ENCODE measurements at places on chromosomes 12 and 14. TPM values are rescaled to one million over a fixed set of nuclear protein-coding genes. Genes with fewer than 3 reads are reported as not detected.

CCDC197 gene
- not detected for total RNA-seq

GRCh38 chr14:53391156-53391555 lies 238.0 kb upstream of the DDHD1 start:
- DNase-seq, result no peak

DNA sequence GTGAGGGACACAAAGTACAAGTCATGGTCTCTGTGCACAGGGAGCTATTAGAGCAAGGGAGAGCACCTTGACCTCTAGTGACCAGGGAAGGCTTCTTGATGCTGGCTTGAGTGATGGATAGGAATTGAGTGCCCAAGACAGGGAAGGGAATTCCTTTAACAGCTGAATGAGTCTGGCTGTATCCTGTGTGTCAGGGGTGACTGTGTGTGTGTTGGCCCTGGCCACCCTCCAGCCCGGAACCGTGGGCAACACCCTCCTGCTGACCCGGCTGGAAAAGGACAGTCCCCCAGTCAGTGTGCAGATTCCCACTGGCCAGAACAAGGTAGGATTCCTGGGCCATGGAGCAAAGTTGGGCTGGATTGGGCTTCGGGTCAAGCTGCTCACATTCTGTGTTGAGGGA lies 5.5 kb upstream of the PFDN5 start:
- DNase-seq, result no peak

GRCh38 chr12:64466178-64466577 lies 14.3 kb downstream of the TBK1 start:
- no peak for DNase-seq

- no peak for DNase-seq
These were observed 245.8 kb upstream of the RMST start for GRCh38 chr12:97216848-97217247.

GRCh38 chr14:69814397-69814796 lies 17.4 kb upstream of the SLC10A1 start:
- DNase-seq, result no peak

GRCh38 chr14:47269756-47270492 lies 405.5 kb downstream of the MDGA2 start:
- DNase-seq, result no peak

ATL1 gene
- total RNA-seq, result 4.2 TPM

DNA sequence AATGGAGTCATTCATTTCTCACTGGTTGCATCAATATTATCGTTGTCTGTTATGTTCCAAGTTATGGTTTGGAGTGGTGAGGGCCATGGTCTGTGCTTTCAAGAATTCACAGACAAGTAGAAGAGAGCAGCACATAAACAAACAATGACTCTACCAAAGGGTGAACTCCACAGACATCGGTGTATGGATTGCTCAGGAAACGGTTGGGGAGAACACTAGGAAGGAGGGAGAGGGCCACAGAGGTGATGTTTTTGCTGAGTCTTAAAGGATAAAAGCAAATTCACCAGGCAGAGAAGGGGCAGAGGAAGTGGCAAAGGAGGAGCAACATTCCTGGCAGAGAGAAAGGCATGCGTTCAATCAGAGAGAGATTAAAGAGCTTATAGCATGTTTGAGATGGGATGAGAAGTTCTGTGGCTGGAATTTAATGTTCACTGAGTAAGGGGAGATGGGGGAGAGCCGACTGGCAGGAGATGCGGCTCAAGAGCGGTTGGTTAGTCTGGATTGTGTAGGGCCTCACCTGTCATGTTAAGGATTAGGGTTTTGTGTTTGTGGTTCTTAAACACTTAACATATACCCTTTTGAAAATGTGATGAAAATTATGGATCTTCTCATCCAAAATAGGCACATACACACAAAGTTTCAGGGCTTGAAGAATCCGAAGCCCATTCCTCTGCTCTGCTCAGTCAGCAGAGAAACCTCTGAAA lies 42.3 kb upstream of the FRMD6 start:
- no peak for DNase-seq

GRCh38 chr12:56839915-56840325 lies 76.8 kb downstream of the HSD17B6 start:
- DNase-seq, result no peak

DNA sequence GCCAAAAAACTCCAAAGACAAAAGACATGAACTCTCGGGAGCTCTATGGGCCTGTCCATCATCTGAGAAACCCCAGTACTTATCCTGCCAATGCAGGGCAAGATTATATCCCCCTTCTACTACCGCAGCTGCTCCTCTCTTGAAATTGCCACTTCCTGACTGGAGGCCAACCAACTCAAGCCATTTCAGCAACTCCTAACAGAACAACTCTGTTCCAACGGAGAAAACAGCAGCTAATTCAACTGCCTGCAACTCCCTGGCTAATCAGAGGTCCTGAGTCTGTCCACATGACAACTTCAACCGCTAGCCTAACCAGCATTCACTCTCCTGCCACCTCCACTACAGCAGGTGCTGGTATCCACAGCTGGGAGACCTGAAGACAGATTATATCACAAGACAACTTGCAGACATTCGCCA lies 24.1 kb downstream of the CEP83 start:
- DNase-seq, result no peak

- DNase-seq, result no peak
These were observed 3.3 kb downstream of the MTA1 start for GRCh38 chr14:105422695-105423487.

RND1 gene
- 9.9 TPM for total RNA-seq

Measured in kidney epithelial cell (primary cell).